ENCODE measurements at places on chromosomes 7 and 10.
A peak's percentile ranks its signal among the peaks of the same experiment; 100 is the strongest.

GRCh38 chr7:96558530-96558929, 151.1 kb downstream of the SEM1 start:
- DNase-seq = no peak

DNA sequence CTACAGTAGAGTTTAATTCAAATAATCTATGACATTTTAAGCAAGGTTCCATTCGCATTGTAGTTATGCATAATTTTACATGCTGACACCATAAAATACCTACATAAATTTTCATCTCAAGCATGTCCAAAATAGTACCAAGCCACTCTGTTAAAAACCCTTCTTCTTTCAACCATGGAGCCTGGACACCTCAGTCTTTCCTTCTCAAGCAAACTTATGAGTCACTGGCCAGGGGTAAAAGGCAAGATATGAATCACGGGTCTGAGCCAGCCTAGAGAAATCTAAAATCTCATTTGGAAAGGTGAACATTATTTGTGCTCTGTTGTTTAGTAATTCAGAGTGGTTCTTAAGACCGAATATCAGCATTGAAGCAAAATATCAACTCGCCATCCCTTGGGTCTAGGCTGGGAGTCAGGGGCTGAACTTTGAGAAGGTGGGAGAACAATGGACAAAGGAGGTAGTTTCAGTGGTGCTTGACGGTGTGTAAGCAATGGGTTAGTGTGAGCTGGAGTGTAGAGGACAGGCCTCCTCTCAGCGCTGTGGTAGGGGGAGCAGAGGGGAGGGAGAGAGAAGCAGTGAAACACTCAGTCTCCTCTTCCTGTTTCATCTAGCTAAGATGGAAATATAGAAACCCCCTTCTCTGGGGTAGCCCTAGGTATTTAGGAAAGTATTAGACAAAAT, 19.1 kb upstream of the GPAM start:
- DNase-seq = no peak

DNA sequence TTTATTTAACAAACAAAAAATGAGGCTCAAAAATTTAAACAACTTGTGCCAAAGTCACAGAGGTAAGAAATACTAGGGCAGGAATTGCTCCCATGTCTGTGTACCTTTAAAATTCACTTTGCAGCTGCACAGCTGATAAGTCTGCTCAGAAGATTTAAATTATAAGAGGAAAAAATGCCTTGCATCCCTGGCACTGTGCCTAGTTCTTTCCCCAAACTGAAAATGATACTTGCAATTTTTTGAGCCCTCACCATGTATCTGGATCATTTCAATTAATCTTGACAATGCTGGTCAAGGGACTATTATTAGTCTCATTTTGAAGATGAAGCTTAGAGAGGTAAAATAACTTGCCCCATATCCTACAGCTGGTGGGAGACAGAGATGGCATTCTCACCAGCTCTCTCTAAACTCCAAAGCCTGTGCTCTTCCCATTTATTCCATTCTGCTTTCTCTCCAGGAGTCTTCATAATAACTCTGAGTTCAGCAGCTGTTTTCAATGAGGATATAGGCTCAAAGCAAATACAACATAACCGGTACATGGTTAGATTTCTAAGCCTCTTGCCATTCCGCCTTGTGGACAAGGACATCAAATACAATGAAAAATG, 350.5 kb upstream of the LRRTM3 start:
- no peak for DNase-seq

GRCh38 chr10:49225218-49225876, 37.2 kb upstream of the TMEM273 start:
- DNase-seq = no peak

GRCh38 chr7:149444287-149444686, 16.6 kb downstream of the ZNF777 start:
- no peak for DNase-seq

DNA sequence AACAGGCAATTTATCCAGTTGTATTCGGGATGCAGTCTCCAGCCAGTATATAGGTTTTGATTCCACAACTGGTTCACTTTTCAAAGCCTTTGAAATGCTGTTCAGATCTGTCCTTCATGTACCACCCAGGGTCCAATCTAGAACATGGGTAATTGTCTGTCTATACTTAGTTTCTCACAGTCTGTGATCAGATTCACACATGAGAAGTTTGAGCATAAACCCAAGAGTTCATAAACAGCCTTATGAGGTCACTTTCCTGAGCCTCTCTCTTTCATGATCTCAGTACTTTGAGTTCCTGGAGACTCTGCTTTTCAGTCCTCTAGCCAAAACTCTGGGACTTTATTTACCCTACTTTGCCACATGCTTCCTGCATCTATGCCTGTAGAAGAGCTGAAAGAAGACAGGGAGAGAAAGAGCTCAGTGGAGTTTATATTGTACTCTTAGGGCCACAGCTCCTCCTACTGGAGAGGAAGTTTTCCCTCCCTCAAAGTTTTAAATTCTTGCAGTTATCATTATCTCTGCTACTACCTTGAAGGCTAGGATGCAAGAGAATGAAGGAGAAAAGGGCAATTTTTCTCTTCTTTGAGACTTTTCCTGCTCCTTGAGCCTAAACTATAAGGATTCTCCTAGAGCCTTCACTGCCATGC, 172.0 kb downstream of the ZEB1 start:
- peak; percentile 17 for DNase-seq

GRCh38 chr7:106765727-106766355, 99.2 kb upstream of the PIK3CG start:
- no peak for DNase-seq

DNA sequence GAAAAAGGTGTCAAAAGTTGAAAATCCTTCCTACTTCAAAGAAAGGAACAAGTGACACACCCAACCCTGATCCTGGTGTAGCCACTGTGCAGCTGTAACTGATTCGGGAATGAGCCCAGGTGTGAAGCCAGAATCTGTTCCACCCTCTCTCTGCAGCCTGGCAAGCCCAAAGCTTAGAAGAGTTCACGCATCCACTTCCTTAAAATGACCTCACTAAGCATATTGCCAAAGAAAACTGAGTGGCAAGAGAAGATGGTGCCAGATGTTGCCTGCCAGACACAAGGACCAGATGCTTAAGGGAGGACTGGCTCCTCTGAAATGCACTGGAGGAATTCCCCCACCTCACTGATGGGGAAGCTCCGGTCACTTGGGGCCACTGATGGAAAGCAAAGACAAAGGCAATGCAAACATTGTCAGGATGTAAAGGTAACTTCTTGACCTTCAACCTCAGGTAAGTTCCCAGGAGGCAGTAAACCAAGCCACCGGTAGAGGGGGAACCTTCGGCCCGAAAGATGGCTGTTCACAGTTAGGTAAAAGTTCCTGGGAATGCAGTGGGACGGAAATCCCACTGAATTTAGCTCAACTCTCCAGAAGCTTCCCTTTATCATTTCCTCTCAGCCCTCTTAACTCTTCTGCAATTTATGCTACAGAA, 554.9 kb downstream of the KCNMA1 start:
- DNase-seq = no peak

GRCh38 chr7:22183522-22184280, 173.3 kb downstream of the RAPGEF5 start:
- DNase-seq = no peak

DNA sequence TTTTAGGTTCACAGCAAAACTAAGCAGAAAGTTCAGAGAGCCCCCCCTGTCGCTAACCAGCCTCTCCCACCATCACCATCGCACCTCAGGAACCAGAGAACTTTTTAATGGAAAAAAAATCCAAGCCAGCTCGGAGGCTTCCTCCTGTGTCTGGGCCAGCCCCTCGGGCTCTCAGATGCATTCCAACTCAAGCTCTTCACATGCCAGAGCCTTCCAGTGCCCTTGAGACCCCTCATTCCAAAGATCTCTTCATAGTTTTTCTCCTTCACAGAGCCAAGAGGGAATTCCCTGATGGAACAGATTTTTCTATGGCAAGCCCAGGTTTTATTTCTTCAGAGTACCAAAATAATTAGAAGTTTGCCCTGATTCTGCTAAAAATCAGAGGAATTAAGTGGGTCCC, 153.4 kb upstream of the LANCL2 start:
- DNase-seq = no peak

GRCh38 chr7:6422926-6423632, 24.7 kb downstream of the DAGLB start:
- no peak for DNase-seq

DNA sequence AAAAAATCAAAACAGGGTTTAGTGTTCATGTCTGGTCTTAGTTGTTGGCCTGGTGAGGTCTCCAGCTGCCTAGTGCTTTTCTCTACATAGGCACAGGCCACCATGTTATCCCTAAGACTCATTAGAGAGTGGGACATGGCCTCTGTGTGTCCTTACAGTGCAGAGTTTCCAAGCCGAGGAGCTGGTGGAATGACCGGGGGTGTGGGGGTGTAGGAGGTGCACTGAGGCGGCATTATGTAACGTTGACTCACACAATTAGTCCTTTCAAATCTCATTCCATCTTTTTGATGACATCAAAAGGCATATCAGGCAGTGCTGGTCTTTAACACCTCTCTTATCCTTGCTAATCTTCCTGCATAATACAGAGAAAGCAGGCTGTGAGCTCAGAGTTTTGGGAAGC, 71.3 kb downstream of the MTPN start:
- DNase-seq = no peak

Data from NCI-H226 (cell line).